ENCODE measurements at places on chromosomes 12 and 14.

GRCh38 chr14:85464135-85464895 is 65.6 kb upstream of the FLRT2 start:
- no peak for DNase-seq

DNA sequence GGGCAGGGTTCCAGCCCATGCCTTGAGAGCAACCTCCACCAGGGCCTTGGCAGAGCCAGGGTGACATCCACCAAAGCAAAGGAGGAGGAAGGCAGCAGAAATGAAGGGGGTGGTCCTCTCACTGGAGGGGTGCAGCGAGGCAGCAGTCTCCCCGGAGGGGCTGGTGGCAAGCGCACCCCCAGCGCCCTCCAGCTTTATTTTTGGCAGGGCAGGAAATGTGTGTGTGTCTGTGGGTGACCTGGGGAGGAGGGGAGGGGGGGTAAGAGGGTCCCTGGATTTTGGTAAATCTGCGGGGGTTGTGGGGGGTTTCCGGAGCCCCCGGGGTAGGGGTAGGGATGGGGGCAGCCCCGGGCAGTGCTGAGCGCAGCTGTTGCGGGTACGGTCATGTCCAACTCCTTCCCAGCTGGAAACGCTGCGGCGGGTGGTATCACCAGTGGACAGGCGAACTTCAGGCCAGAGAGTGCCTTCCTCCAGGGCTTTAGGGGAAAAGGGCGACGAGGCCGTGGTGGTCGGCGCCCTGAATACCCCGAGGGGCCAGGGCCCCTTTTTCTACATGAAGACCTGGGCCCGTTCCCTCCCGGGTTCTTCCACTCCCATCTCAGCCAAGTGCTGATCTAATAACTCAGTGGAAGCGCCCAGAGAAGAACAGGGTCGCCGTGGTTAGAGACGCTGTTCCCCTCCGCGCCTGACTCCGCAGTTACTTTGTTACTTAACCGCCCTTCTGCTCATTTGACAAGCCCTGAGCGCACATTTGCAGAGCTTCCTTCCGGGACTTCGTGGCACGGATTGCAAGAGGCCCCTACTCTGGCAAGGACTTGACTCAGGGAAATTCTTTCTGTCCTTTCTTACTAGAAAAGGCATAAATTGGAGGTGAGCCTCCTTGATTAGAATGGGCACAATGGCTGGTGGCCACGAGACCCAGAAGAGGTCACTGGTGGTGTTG is 55.2 kb downstream of the FOS start:
- no peak for DNase-seq

- peak; percentile 21 for DNase-seq
Observed at GRCh38 chr14:102316338-102316742, 3.2 kb upstream of the ZNF839 start.

DNA sequence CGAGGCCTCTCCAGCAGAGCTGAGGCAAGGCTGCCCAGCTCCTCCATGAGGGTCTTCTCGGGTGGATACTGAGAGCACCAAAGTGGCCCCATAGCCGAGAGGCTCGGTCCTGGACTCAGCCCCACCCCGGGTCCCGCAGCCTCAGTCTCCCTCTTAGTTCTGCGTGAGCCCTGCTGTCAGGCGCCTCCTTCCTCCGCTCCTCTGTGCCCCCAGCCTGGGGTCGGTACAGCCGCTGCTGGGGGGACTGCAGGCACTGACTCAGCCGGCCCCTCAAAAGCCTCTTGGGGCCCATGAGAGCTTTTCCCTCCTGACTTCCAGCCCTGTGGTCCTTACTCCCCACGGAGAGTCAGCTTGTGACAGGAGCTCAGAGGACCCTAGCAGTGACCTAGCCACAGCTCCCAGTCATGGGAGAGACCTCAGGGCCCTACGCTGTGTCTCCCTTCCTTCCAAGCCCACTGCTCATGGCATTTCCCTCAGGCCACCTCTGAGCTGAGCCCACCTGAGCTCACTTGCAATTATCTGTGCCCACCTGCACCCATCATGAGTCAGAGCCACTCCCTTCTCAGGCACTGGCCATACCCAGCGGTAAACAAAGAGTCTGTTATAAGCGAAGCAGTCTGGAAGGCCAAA is 295.0 kb upstream of the RTL1 start:
- DNase-seq: no peak

- DNase-seq: no peak
Observed at GRCh38 chr14:52063052-52063462, 5.8 kb downstream of the NID2 start.

DNA sequence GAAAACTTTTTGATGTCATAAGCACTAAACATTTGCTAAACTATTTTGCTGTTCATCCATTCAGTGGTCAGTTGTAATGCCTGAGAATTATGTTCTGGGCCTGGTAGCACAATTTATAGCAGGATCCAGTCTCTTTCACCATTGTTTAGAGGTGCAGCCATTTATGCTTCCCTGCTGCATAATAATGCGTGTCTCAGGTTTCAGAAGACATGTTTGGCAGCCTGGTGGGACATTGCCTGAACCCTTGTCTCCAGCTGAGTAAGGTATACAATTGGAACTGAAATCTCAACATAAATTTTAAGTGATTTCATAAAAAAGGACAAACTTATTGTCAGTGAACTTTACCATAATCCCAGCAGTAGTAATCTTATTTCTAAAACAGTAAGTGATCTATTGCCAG is 94.8 kb downstream of the POLR3B start:
- DNase-seq: no peak

DNA sequence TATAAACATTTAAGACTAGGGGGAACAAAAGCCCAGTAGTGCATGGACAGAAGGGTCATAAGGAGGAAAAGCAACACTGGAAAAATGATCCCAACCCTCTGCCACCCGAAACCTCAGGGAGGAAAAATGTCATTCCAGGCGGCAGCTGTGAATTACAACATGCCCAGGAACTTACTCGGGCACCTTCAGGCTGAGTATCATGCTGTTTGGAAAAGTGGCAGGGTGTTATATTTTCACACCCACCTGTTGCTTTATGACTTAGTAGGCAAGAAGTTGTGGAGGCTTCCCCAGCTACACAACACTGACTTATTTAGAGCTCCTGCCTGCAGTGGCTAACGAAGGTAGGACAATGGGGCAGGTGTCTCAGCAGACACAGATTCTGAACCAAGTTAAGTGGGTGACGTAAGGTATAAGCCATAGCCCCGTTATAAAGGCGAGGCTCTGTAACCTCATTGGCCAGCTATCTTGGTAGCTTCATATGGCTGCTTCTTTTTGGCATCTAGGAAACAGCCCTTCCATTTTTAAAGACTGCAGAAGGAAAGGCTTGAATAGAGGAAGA is 96.1 kb upstream of the IFNG-AS1 start:
- no peak for DNase-seq

DNA sequence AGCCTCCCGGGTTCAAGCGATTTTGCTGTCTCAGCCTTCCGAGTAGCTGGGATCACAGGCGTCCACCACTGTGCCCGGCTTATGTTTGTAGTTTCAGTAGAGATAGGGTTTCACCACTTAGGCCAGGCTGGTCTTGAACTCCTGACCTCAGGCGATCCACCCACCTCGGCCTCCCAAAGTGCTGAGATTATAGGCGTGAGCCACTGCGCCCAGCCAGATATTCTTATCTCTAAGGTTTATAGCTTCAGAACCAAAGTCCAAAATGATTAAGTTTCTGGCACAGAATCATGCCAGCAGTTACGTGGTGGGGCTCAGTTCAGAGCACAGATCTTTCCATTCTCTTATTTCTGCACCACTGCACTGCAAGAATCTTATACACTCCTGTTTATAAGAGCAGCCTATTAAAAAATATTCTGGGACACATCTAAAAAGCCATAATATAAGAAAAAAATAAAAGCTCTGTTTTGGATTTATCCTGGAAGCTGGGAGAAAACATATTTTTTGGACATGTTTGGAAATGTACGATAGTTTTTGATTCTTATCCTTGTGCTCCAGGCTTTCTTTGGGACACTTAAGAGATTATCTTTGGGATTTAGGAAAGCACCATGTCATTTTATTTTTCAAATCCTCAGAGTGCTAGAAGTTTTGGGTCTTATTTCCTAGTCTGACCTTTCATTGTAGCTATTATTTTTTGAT is 129.6 kb downstream of the LMNTD1 start:
- no peak for DNase-seq

DNA sequence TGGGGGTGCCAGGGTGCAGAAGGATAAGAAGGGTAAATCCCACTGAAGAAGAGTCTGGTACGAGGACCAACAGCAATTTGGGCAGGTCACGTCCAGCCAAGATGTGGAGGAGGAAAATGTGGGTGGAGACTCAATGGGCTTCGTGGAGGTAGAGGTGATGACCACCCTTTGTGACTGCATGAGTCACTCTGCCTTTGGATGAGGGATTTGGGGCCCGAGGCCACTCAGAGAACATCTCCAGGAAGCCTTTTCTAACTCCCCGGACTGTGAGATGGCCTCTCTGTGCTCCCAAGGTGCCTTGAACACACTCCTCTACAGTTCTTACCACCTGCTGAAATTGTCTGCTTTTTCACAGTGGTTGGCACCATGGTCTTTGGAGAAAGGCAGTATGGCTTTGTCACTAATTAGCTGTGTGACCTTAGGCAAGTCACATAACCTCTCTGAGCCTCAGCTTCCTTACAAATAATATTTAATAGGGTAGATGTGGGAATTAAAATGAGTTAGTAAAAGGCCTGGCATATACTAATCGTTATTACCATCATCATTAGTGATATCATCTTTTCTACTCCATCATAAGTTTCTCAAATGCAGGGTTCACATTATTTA is 67.0 kb upstream of the ARHGAP5 start:
- no peak for DNase-seq

GRCh38 chr14:22314183-22314820 is 274.7 kb downstream of the DAD1 start:
- peak; percentile 41 for DNase-seq

- DNase-seq: peak; percentile 86
Observed at GRCh38 chr12:54229624-54230212, 40.9 kb upstream of the SMUG1 start.

DNA sequence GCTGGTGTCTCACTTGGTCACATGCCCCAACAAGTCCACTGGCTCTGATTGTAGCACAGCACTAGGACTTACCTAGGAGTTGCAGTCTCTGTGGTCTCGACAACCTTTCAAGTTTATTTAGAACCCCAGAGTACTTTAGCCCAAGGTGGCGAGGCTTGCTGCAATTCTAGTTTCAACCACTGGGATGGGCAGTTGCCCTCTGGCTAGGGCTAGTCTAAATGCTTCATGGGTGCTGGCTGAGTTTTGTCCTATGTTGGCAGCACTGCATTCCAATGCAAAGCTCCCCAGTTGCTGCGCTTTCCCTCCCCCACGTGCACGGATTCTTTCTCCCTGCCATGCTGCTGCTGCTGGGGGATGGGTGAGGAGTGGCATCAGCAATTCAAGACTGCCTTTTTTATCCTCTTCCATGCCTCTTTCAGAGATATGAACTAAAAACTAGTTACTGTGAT is 207.9 kb downstream of the SYNE2 start:
- peak; percentile 11 for DNase-seq

DNA sequence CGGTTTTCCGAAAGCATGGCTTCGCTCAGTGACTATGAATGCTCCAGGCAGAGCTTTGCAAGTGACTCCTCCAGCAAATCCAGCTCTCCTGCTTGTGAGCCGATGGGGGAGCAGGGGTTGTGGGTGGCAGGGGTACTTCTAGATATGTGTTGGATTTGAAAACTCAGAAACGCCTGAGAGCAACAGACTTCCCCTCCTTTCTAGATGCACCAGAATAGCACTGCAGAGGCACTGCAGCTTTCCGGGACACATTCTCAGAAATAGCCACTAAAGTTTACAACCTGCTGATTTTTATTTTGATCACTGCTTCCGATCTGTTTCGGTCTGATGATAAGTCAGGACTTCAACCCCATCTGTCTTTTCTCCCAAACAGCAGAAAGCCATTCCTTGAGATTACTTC is 8.6 kb downstream of the TCP11L2 start:
- no peak for DNase-seq

DNA sequence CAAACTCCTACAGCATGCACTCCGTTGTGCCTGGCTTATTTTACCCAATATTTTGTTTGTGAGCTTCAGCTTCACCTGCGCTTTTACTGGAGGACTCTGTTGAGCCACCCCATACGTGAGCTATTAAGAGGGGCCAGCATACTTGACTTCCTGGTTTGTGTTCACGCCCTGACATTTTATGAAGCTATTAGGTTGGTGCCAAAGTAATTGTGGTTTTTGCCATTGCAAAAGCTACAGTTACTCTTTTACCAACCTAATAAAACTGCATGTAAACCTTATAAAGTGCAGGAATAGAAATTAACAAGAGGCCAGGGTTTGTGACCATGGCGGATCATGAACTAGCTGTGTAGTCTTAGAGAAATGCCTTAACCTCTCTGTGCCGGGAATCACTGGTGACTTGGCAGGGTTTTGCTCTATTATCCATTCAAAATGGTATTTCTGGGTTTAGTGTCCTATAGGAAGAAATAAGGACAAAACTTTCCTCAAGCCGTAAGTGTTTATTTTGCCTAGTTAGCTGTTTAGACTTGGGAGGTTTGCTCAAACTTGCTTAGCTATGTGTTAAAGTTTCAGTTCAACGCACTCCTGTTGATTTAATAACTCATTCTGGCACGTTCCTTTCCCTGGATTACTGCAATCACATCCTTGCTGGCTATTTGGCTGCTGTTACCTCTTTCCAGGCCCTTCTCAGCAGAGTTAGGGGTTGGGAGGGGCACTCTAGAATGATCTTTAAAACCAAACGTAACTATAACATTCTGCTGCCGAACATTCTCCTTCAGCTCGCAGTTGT is 1027.6 kb downstream of the BCL11B start:
- no peak for DNase-seq

GRCh38 chr12:71533703-71534102 is 94.1 kb downstream of the LGR5 start:
- DNase-seq: no peak

DNA sequence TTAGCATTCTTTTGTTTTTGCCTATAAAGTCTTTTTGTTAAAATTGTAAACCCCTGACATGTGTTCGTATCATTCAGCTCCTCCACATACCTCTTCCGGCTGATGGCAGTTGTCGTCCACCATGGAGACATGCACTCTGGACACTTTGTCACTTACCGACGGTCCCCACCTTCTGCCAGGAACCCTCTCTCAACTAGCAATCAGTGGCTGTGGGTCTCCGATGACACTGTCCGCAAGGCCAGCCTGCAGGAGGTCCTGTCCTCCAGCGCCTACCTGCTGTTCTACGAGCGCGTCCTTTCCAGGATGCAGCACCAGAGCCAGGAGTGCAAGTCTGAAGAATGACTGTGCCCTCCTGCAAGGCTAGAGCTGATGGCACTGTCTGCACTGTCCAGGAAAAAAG is 7.7 kb downstream of the ALKBH2 start:
- DNase-seq: no peak

Data from AG08396 (cell line).